Thymus (tissue), 14 donors: ENCODE measurements at places on chromosomes 2 and 18.

DNA sequence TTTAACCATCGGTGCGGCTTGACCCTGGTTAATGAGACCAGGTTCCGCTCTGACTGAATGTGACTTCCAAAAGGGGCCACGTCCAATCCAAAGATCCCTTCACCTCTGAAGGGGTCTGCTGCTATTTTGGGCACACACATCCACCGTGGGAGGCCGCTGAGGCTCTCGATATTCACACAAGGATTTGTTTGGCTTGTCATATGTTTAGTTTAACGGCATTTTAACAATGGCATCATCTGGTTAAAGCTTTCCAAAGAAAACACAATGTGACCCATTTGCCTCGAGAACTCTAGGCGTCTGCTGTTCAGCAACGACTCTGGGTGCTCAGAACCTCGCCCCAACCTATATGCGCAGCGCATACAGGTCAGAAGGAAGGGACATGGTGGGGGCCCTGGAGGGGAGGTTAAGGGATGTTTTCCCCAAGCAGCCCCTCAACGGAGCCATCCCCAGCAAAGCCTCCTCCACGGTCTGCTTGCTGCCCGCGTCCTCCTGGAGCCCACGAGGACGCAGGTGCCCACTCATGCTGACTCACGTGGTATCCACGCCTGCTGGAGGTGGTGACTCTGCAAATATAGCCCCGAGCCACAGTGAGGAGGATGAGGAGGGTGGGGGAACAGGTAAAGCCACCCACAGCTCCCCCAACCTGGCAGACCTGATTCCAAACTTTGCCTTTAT, 260.3 kb downstream of the HDAC4 start:
- no peak for DNase-seq

DNA sequence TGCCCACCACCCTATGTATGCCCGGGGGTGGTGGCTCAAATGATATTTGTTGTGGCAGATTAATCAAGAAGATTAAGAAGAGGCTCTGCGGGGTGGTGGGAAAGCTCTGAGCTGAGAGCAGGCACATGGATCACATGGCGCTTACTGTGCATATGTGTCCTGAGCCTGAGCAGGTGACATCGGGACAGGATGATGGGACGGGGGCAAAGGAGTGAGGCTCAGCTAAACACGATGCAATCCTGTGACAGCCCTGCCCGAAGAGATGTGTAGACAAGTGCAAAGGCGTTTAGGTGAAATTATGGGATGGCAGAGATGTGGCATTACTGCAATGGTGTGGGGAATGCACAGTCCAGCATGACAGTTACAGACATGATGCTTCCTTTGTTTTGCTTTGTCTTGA, 6.0 kb downstream of the LRRC30 start:
- DNase-seq, result no peak

DNA sequence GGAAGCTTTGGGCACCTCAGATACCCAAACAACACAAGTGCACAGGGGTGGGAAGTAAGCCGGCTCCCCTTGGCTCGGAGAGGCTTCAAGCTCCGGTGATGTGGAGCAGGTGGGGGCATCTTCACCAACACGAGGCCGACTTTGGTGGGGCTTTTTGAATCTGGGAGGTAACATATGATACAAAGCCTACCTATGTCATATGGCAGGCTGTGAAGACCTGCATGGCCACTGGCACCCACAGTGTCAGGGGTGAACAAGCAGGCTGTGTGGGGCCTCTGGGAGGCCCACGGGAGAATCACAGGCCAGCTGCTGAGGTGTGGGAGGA, 109.0 kb downstream of the EIPR1 start:
- DNase-seq, result no peak

- no peak for DNase-seq
Observed at GRCh38 chr2:36530983-36531354, 67.0 kb downstream of the FEZ2 start.

DNA sequence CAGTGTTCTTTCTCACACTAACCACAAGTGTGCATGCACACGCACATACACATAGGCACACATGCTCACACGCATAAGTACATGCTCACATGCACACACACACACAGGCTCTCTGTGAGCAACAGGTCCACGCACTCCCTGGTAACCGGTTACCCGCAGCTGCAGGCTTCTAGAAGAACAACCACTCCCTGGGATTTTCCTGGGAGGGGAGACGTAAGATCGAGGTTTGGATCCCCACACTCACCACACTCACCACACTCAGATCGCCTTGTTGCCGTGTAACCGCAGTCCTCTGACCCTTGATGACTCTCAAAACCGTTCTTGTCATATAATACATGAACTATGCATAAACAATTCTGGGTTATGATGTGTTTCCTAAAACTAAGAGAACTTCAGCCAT, 42.2 kb downstream of the TTC32 start:
- DNase-seq, result no peak
